Stimulated activated CD8-positive, alpha-beta memory T cell treated with anti-CD3 and anti-CD28 coated beads, Interleukin-15, amount 100 ng/mL, for 24 hours (primary cell): ENCODE measurements at places on chromosomes 1 and 21.

DNA sequence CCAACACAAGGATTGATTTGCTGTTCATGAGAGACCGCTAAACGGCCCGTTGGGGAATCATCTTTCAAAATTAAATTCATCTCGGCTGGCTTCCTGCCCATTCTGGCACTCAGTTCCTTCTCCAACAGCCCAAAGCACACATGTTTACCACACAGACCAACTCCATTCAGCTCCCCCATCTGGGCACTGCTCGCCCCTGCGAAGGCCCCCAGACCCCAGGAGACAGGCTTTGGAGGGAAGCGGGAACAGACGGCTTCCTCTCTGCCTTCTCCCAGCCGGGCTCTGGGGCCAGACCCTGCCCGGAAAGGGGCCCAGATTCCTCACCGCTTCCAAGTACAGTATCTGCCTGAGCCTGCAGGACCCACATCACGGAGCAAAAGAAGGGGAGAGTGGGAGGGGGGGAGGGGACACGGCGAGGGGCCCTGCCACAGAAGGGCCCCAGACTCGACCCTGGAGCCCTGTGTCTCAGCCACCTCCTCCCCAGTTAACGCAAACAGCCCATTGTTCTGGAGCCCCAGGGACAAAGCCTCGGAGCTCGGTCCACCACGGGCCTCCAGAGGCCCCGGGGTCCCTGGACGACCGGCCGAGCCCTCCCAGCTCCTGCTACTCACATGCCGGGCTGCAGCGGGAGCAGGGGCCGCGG is 660 bp downstream of the MEGF6 start:
- no peak for DNase-seq

DNA sequence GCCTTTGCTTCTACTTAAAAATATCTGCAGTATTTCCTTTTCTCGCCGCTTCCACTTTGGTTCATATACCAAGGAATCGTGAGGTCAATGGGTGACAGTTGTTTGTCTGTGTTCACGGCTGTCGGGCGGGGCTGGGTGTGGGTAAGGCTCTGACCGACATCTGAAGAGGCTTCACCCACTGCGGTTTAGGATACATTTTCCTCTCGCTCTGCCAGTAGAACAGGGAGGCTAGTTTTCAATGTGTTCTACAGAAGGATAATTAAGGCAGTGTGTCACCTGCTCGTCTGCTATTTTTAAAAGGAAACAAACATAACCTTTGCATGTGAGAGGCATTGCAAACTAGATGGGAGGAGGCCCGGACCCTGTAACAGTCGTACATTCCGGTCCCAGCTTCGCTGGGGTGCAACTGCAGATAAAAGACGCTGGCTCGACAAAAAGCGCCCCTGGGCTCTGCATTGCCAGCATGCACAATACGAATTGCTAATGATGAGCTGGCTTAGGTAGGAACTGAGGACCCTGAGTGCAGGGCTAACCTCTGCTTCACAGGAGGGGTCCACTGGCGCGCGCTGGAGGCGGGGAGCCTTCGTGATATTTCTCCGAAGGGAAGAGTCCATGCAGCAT is 8.5 kb upstream of the ERG start:
- DNase-seq: no peak

GRCh38 chr1:5447503-5447960 is 544.7 kb downstream of the NPHP4 start:
- no peak for DNase-seq

DNA sequence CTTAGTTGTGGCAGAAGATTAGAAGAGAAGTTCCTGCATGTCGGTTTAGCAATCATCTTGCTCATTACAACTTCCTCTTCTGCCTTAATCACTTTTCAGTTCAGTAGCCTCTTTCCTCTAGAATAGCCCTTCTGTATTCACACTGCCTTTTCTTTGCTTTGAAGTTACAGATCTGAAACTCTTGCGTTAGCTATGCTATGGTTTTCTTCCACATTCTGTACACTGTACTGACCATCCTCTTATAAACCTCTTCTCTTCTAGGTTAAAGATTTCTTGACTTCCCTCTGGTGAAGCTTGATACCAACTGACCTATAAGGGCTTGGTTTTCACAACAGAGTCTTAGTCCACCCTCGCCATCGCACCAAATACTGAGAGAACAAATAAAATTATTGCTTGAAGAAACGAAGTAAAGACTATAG is 35.0 kb downstream of the C21orf91 start:
- DNase-seq: no peak

- no peak for DNase-seq
These were observed at the start of gene INSRR for GRCh38 chr1:156858959-156859522. Gene INSRR (minus strand): TSS chr1:156859117. CDS start chr1:156858621, 496 bp downstream.

- DNase-seq: no peak
These were observed 66.3 kb upstream of the LRRC8D start for GRCh38 chr1:89754518-89754917.

- DNase-seq: no peak
These were observed 4.4 kb downstream of the NHLH1 start for GRCh38 chr1:160371346-160371631.

- no peak for DNase-seq
These were observed 22.7 kb upstream of the LGALS8 start for GRCh38 chr1:236501093-236501492.

- DNase-seq: peak; percentile 91
These were observed 23.2 kb upstream of the LSM10 start for GRCh38 chr1:36420836-36421317.

- no peak for DNase-seq
These were observed 9.4 kb downstream of the DYRK1A start for GRCh38 chr21:37375866-37376574.

DNA sequence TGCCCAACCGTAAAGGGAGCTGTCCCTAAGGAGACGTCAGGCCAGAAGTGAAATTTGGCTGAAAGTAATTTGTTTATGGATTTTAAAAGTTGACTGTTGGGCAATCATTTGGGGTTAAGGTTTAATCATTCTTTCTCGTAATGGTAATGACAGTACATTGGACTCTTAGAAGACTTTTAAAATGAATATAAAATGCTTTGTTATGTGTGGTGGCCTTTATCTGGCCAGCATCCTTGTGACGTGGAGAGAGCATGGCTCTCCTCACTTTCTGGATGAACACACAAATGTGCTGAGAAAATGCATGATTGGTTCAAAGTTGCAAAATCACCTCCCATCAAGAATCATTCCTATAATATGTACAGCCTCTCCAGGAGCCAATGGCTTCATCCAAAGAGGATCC is 160.2 kb downstream of the DHRS3 start:
- no peak for DNase-seq

GRCh38 chr1:63688302-63688890 is 85.4 kb upstream of the ROR1 start:
- DNase-seq: no peak
